ENCODE measurements at places on chromosomes 3 and 15. TPM values are rescaled to one million over a fixed set of nuclear protein-coding genes. Genes with fewer than 3 reads are reported as not detected.
A peak's percentile ranks its signal among the peaks of the same experiment; 100 is the strongest.

Gene SSR3
- 195 TPM for total RNA-seq

Gene SNTN
- not detected for total RNA-seq

Gene HES1
- 11.4 TPM for total RNA-seq

Gene GABRR3
- total RNA-seq = not detected

Gene FBXW12
- total RNA-seq = not detected

Gene SPESP1
- total RNA-seq = 4.0 TPM

Gene PLSCR4
- 20.3 TPM for total RNA-seq

Gene P4HTM
- 25.5 TPM for total RNA-seq

Gene CLEC3B
- 70.8 TPM for total RNA-seq

Gene STARD5
- total RNA-seq = 2.2 TPM

Gene KCNH8
- 0.14 TPM for total RNA-seq

Gene FAH
- 25.5 TPM for total RNA-seq

Gene LRTM1
- total RNA-seq = not detected

Gene ITIH3
- 0.43 TPM for total RNA-seq

Gene DPPA4
- total RNA-seq = not detected

Gene PLA2G4E
- total RNA-seq = 0.05 TPM

DNA sequence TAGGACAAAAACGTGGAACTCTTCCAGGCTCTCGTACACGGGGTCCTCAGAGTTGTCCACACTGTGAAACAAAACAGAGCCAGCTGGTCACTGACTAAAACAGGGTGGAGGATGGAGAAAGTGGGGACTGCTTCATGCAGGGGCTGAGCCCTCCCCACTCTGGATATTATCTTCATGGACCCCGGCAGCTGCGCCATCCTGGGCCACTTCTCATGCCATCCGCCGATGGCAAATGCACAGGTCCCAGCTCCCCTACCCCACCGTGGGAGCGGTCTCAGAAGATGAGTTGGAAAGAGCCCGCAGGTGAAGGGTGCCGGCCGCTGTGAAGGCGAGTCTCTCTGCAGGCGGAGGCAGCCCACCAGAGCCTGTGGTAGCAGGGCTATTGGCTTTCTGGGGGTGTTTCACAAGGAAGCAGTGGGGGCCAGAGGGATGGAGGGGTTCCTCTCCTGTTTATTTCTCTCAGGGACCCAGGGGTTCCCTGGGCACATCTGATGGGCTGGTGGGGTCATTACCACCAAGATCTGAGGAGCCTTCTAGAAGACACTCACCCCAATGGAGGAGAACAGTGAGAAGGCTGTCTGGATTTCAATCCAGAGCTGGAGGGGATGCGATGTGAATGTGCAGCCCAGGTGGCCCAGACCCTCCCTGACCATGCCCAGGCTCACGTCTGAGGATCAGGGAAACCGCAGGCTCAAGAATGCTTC is 177.3 kb downstream of the KLF13 start:
- no peak for DNase-seq

- no peak for DNase-seq
Observed at GRCh38 chr3:78632925-78633553, 1134.8 kb downstream of the ROBO1 start.

DNA sequence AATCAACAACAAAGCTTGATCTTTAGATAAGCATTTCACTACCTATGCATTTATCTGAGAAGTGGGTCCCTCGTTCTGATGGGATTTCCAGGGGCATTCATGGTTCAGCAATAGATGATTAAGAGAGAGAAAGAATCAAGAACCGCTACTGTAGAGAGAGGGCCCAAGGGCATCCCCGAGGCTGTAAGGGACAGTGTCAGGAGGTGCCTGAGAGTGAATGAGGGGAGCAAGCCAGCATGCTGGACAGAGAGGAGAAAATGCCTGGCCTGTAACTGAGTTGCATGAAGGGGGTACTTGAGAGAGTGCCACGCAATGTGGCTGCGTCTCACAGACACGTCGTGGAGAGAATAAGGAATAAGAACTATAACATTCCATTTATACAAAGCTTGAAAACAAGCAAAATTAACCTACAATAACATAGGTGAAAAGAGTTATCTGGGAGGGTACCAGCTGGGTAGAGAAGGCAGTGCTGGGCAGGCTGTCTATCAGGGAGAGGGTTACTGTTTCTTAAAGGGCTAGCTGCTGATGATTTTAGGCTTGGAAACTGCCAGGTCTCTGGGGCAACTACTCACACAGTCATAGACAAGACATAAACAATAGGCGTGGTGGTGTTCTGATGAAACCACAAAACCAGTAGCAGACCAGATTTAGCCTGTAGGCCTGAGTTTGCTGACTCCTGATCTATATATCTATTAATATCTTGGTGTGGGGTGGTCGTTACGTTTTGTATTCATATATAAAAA is 374.6 kb upstream of the CFAP20DC start:
- no peak for DNase-seq

GRCh38 chr3:182697345-182697919 is 95.9 kb upstream of the ATP11B start:
- no peak for DNase-seq

DNA sequence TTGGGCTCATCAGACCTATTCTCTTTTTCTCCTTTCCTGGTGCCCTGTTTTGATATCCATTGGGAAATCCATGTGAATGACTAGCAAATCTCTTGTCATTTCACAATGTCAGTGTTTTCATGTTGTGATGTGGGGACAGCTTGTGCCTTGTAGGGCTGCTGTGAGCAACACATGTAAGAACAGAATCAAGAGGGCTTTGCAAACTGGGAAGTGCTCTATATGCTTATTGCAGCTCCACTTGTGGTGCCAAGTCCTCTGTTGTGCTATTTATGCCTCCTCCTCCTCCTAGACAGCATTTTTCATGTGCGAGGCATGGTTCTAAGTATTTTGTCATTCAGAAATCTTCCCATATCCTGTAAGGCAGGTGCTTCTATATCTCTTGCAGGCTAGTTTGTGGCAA is 56.4 kb downstream of the ZNF621 start:
- DNase-seq = no peak

DNA sequence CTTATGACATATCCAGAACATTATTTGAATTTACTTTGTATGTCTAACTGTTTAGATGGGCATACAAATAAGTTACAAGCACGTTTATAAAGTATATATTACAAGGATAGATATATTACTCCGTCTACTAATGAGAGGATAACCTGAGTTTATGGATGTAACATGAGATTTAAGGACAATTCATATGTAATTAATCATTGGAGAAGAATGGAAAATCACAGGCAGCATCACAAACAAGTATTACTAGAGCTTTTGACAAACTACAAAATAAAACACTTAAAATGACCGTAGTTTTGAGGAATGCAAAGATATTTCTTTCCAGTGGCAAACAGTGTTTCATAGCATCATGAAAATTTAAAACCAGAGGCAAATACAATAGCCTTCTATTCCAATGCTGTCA is 113.8 kb downstream of the ROBO1 start:
- no peak for DNase-seq

DNA sequence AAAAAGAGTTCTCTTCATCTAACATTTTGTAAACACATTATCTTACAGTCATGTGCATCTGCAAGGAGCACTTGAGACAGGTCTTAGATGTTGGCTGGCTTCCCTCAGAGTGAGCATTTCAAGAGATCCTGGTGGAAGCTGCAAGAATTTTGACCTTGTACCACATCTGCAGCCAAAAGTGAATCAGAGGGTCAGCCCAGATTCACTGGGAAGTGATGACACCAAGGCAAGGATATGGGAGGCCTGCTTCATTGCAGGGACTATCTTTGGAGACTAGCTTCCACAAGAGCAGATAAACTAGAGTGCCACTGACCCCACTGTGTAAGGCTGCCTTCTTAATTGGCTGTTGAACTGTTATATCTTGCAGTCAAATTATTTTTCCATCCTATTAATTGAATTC is 21.3 kb upstream of the GADL1 start:
- DNase-seq = no peak

- DNase-seq = no peak
Observed at GRCh38 chr3:177902876-177903275, 633.4 kb upstream of the KCNMB2 start.

GRCh38 chr3:11850003-11850402 is 3.3 kb upstream of the TAMM41 start:
- DNase-seq = no peak

- DNase-seq = no peak
Observed at GRCh38 chr15:63112871-63113270, 8.8 kb upstream of the LACTB start.

- no peak for DNase-seq
Observed at GRCh38 chr3:1235526-1236120, 142.8 kb downstream of the CNTN6 start.

GRCh38 chr3:57856675-57857074 is 100.6 kb downstream of the SLMAP start:
- DNase-seq = no peak

GRCh38 chr3:46673151-46674030 is 20.1 kb downstream of the ALS2CL start:
- peak; percentile 45 for DNase-seq

- DNase-seq = no peak
Observed at GRCh38 chr3:178022599-178022998, 513.6 kb upstream of the KCNMB2 start.

DNA sequence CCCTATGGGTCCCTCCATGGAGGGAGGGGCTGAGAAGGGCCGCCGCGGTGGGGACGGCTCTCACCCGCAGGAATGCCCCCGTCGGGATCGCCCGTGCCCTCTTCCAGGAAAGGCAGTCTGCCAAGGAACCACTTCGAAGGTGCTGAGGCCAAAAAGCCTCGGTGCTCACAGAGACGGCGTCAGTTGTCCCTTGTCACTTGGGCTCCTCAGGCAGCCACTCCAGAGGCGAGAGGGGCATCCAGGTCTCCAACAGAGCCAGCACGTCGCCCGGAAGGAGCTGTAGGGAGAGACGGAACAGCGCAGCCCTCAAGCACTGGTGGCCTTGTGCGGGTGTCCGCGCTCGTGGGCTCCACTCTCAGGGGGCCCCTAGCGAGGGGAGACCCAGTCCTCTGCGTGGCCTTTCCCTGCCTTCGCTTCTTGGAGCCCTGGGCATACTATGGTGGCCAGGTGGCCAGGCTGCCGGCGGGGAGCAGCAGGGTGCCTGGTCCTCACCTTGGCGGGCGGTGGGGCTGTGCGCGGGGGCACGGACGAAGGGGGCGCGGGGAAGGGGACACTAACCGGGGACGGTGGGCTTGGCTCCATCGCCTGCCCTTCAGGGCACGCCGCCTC is 994 bp downstream of the MESP1 start:
- no peak for DNase-seq

- no peak for DNase-seq
Observed at GRCh38 chr3:21273259-21274025, 477.6 kb downstream of the ZNF385D start.

- no peak for DNase-seq
Observed at GRCh38 chr3:183385698-183386613, 42.5 kb downstream of the MCF2L2 start.

DNA sequence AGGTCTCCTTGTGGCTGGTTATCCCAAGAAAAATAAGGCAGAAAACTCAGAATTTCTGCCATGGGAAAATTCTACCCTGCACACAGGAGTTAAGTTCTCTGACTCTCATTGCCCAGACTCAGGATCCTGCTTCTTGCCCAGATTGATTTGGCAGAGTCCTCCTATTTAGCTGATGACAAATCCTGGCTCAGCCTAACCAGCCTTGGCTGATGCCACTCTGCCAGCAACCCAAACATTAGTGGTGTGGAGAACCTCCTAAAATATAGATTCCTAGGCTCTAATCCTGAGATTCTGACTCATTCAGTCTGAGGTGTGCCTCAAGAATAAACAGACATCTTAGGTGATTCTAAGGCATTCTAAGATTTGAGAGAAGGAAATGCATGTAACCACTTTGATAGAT is 60.5 kb upstream of the ACTC1 start:
- DNase-seq = no peak

GRCh38 chr3:122620399-122620798 is 42.9 kb downstream of the PARP15 start:
- no peak for DNase-seq

DNA sequence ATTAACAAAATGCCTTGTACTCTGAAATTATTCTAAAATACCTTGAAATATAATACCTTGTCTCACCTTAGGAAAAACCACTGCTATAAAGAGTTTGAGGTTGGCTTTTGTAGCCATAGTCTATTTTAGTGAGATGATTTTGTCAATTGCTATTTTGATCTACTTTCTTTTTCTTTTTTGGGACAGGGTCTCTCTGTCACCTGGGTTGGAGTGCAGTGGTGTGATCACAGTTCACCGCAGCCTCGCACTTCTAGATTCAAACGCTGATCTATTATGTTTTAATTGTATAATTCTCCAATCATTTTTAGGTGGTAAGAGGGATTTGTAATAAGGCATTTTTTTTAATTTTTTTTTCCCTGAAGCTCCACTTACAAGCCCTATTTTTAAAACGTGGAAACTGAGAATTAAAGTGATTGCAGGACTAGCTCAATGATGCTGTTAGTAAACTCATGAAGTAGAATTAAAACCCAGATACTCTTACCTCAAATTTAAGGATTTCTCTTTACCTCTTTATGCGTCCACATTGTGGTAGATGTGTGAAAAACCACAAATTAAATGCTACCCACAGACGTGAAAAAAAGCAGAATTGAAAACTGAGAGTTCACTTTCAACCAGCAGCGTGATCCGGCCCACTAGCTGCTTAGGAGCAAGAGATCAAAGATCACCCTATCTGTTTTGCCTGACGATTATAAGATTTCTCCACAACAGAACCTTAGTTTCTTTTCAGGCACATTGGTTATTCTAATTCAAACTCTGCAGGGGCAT is 384.2 kb downstream of the CGGBP1 start:
- DNase-seq = no peak

- no peak for DNase-seq
Observed at GRCh38 chr15:73287019-73287418, 81.7 kb downstream of the HCN4 start.

- peak; percentile 75 for DNase-seq
Observed at GRCh38 chr3:149180057-149180573, 41.5 kb downstream of the CP start.

DNA sequence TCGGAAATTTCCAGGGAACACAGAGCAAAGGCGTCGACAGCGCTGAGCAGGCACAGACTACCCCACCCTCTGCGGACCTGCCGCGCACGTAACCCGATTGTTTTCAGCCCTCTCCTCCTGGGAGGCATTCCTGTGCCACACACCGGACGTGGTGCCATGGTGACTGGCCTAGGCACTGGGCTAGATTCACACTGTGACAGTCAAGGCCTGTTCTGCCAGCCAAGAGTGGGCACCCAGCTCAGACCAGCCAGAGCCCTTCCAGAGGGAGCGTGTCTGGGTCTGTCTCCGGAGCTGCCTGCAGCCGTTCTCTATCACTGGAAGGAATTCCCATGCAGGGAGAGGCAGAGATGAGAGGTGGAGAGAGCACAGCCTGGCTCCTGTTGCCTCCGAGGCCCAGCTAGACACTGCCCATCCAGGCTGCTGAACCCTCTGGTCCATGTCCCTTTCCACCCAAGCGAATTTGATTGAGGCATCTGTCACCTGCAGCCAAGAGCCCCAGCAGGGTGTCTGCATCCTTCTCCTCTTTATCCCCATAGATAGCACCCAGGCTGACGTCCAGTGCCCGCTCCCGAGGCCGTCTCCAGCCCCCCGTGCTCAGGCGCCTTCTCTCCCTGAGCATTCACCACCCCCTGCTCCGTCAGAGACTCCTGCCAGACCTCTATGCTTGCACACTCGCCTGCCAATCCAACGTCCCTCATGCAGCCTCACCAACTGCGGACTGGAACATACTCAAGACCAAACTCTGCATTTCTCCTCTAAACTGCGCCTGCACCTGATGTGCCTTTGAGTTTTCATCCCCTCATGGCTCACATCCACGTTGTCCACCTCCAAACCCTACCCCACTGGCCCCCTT is 267.5 kb downstream of the OCA2 start:
- DNase-seq = no peak

- DNase-seq = no peak
Observed at GRCh38 chr15:83794209-83794608, 140.3 kb downstream of the ADAMTSL3 start.

Measured in Right ventricle myocardium inferior (tissue), 1 donor.